ENCODE measurements at places on chromosomes 4 and X.

DNA sequence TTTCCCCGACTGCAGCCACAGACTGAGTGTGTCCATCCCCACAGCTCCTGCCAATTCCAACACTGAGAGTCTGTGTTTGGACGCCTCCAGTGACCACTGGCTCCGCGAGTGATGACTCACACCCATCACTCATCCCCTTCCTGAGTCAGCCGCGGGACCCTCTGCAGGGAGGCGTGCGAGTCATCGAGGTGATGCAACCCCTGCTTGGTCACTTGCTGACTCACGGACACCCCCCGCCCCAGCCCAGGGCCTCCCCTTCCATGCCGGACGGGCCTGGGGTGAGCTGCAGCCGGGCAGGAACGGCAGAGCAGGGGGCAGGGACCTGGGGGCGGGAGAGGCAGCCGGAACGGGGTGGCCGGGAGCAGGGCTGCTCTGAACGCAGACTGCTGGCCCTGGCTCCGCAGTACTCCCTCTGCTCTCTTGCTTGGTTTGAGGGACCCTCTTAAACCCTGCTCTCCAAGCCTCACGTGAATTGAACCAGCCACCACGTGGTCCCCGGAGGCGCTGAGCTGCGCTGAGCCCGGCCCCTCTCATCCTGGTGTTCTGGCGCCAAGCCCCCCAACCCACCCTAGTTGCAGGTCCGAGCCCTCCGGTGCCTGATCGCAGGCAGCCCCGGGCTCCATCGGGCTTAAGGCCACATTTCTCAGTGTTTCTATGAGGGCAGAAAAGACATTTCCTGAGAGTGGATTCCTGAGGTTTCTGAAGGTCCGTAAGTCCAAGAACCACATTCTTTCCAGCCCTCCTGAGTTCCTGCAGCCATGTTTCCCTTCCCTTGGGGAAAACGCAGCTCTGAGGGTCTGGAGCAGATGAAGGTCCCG is 32.4 kb downstream of the FGFRL1 start:
- DNase-seq = peak; percentile 94

- DNase-seq = no peak
Observed at GRCh38 chr4:3791910-3792542, 25.8 kb downstream of the ADRA2C start.

DNA sequence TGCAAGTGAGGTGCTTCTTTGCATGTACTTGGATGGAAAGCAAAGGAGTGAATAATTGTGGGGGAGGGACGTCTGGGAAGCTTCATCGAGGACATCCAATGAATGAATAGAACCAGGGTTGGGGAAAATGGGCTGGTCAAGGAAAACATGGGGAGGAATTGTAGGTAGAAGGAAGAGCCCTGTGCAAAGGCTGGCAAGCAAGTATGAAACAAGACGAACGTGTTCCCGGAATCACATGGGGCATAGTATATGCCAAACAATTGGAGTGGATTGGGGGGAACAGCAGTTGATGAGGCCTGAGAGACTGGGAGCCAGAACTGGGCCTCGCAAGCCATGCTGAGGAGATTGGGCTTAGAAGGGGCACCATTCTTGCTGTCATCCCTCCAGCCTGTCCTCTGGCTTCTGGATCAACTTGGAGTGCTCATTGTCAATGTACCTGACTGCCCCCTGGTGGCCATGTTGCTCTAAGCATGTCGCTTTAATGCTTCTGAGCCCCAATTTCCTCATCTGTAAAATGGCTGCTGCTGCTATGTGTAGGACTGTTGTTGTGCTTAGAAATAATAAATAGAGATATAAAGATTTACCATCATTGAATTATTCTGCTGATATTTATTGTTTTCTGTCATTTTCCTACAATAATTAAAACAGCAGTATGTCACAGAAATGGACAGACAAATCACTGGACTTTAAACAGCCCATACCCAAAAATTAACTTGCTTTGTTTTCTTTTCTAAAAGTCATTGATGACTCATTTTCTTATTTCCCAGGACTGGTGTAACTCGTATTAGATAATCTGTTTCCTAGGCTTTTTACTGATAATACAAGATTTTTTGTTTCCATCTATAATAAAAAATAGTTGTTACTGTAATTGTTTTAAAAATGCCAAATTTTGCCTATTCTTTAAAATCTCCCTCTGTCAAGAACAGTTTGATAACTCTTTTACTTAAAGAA is 66.4 kb downstream of the JADE3 start:
- DNase-seq = peak; percentile 17

DNA sequence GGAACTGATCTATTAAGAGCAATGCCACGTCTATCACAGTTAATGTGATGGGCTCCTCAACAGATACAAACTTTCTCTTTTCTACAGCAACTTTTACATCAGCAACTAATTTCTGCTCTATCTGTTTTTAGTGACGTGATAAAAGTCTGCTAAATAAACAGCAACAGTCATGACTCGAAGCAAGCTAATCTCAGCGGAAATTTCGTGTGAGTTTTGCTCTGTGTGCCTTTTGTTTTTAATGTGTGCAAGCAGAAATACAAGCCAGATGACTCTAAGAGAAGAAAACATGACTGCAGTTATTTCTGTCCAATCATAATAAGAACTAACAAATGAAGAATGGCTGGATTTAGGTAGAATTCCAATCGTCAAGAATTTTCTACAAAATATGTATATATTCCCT is 214.3 kb downstream of the LDB2 start:
- peak; percentile 53 for DNase-seq

DNA sequence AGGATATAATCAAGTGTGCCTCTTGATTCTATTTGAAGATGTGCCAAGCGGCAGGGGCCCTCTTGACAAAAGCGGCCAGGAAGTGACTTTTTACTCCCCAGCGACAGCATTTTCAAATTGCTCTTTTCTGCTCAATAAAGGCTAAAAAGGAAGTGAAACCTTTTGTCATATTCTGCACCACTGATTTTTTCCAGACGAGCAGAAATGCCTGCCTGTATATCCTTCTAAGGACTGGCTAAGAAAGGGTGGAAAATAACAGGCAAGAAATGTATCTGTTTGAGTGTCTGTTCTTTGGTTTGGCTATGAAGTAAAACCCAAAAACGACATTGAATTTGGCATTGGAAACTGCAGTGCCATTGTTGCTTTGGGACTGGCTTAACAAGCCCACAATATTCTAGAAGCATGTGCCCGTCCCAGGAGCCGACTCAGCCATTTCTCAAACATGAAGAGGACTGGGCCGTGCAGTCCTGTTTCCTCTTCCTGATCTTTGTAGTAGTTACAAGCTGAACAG is 25.4 kb downstream of the TMSB4X start:
- no peak for DNase-seq

DNA sequence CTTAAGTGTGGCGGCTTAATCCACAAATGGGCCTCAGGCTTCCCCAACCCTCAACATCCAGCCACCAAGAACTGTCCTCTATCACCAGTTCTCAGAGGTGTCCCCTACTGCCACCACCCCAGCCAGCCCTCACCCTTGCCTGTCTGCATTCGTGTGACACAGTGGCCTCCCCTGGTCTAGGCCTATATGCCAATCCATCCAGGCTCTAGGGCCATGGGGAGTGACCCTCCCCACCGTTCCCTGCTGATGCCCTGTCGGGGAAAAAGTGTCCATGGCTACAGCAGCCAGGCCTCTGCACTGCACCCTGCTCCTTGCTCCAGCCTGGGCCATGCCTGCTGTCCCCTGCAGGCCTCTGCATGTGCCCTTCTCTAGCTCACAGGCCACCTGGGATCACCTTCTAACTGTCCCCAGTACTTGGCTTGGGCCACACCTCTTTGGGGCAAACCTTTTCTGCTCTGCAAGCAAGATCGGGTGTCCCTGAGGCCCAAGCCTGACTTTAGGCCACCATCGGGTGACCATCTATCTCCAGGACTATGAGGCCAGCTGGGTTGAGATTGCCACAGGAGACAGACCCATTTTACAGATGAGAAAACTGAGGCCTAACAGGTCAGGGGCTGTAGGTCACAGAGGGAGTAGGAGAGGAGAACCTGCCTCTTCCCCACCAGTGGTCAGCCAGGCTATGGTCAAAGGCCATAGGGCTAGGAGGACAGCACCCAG is 75.8 kb downstream of the JAKMIP1 start:
- no peak for DNase-seq

GRCh38 chr4:131316086-131316485 is 1833.0 kb upstream of the PCDH10 start:
- DNase-seq = no peak

GRCh38 chr4:185847352-185848097 is 35.5 kb upstream of the SORBS2 start:
- peak; percentile 83 for DNase-seq

- no peak for DNase-seq
Observed at GRCh38 chrX:122087341-122087740, 1039.9 kb downstream of the GLUD2 start.

DNA sequence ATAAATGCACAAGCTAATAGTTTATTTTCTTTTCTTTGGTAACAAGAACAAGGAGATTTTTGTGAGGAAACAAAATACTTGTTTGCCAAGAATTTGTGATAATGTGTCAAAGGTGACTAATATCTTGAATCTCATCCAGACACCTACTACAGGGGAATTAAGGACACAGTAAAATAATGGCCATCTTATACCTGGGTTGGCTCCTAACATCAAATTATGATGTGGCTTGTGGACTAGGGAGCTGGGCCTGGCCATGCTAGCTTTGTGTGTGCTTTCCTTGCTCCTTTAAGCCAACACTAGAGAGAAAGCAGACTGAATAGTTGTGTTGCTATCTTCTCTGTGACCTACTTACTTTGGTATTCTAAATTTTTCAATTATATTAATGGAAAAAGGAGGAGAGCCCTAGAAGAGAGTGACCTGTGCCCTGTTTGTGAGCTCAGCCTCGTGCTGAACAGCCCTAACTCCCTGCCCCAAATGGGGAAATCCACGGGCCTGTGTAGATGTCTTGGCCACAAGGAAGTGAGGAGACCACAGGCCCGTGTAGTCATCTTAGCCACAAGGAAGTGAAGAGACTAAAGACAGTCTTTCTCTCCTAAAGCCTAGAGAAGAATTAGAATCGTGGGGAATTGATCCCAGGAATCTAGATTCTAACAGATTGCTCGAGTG is 23.3 kb downstream of the ARHGAP24 start:
- no peak for DNase-seq

- DNase-seq = no peak
Observed at GRCh38 chrX:151763711-151764110, 29.2 kb downstream of the CNGA2 start.

DNA sequence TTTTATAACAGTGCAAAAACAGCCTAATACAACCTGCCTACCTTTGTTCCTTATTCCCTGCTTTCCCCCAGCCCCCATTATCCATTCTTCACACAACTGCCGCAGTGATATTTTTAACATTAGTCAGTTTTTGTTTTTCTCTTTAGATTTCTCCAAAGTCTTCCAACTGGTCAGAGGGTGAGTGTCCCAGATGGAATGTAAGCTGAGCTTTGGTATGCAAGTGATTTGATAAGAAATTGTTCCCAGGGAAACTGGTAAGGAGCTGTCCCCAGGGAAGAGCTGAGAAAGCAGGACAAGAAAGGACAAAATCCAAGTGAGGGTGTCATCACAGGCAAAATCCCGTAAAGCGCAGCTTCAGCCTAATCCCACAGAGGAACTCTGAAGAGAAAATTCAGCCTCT is 475.5 kb upstream of the ADGRL3 start:
- peak; percentile 75 for DNase-seq

DNA sequence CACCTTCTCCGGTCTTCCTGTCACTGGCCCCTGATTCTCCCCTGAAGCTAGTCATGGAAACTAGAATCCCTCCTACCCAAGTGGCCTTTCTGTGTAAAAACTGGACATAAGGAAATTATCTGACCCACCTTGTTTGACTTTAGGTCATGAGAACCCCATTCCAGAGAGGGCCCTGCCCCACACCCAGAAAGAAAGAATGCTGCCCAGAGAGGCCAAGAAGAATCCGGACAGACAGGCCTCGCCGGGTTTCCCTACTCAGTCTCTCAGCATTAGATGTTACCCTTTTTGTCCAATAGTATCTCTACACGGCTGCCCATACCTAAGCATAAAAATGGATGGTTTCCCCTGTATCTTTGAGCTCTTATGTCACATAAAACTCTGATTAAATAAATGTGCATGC is 83.3 kb upstream of the HELT start:
- DNase-seq = no peak

DNA sequence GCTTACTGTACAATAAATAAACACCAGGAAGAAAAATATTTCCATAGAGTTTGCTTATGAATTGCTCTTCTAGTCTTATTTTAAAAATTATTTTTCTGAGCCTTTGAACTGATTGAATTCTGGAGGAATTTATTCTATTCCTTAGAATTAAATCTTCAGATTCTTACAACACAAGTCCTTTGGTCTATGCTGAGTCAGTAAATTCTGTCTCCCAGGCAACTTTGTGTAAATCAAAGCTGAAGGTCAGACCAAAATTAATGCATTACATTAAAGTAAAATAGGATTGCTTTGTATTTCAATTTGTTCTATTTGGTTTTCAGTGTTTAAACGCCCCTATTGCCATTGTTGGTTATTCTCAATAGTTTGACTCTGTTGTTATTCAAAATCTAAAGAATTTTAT is 26.8 kb upstream of the STPG2 start:
- DNase-seq = no peak

DNA sequence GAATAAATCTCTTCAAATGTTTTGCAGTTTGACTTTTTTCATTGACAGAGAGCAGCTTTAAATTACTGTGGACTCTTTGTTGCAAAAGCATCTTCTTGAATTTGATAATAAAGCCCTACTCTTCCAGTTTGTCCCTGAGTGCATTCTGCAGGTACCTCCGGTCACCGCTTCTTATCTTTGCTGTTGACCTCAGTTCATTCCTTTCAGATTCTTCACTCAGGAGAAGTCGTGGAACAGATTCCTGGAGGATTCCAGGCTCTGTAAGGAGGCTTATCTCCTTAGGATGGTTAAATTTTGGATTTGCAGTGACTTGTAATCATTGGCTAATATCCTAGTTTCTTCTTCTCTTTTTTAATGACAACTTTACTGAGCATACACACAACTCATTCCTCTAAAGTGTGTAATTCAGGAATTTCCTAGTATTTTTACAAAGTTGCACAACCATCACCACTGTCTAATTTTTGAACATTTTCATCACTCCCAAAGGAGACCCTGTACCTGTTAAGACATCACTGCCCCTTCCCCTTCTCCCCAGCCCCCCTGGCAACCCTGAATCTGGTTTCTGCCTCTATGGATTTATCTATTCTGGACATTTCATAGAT is 22.0 kb downstream of the TBL1X start:
- no peak for DNase-seq

DNA sequence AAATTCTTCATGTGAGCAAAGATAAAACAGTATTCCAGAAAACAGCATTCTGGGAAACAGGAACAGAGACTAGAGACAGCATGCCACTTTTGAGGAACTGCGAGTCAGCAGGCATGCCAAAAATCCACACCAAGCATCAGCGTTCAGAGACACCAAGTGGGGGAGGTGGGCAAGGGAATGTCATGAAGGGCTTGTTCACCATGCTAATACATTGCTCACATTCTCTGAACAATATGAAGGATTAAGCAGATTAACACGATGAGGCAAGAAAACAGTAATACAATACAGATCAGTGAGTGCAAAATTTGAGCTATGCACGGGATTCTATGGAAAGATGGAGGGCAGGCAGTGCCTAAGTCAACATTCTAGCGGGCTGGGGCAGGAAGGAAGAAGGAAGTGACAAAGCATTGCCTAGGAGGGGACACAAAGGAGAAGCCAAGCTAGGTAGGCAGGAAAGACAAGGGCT is 278.3 kb downstream of the FBXW7 start:
- DNase-seq = peak; percentile 31

GRCh38 chr4:96317891-96318290 is 478.0 kb downstream of the PDHA2 start:
- no peak for DNase-seq

GRCh38 chr4:5592272-5592671 is 116.1 kb downstream of the EVC2 start:
- no peak for DNase-seq
